Fibroblast of skin of scalp (primary cell): ENCODE measurements at places on chromosomes 7 and 10.

- no peak for DNase-seq
Observed at GRCh38 chr10:76108563-76109359, 677.3 kb downstream of the LRMDA start.

DNA sequence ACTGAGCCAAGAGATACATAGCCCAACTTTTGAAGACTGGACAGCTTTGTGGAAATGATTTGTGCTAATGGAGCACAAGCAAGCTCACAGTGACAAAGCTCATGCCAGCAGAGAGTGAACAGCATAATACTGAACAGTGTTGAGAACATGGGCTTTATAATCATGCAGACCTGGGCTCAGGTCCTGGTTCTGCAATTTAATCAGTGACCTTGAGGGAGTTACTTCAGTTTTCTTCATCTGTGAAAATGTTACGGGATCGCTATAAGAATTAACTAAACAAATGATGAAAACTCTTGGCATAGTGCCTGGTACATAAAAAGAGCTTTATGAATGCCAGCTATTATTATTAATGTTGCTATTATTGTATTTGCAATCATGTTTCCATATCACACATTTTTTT lies 690.5 kb upstream of the LRRN3 start:
- DNase-seq: no peak

GRCh38 chr7:375321-375831 lies 85.4 kb downstream of the FOXL3 start:
- no peak for DNase-seq

DNA sequence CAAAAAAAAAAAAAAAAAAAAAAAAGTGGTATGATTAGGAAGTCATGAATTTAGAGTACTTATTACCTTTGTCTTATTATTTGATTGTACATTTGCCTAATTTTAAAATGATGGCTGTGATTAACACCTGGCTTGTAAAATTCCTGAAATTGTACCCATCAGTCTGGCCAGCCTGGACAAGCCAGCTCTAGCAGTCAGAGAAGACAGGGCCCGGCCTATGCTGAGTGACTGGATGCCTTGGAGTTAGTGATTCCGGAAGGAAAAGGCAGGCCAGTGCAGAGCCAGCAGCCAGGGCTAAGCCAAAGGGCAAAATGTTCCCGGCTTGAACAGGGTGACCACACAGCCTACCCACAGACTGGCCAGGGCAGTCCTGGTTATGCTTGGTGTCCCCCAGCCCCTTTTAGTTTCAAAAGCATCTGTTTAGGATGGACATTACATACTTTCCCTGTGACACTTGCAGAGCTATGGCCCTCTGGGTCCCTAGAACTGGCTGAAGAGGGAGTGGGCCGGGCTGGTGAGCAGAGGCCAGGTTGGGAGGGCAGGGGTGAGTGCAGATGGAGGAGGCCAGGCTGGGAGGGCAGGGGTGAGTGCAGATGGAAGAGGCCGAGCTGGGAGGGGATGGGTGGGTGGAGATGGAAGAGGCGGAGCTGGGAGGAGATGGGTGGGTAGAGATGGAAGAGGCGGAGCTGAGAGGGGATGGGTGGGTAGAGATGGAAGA lies 61.7 kb downstream of the PROSER2 start:
- DNase-seq: no peak

- no peak for DNase-seq
Observed at GRCh38 chr7:102268635-102269034, 18.0 kb upstream of the SH2B2 start.

DNA sequence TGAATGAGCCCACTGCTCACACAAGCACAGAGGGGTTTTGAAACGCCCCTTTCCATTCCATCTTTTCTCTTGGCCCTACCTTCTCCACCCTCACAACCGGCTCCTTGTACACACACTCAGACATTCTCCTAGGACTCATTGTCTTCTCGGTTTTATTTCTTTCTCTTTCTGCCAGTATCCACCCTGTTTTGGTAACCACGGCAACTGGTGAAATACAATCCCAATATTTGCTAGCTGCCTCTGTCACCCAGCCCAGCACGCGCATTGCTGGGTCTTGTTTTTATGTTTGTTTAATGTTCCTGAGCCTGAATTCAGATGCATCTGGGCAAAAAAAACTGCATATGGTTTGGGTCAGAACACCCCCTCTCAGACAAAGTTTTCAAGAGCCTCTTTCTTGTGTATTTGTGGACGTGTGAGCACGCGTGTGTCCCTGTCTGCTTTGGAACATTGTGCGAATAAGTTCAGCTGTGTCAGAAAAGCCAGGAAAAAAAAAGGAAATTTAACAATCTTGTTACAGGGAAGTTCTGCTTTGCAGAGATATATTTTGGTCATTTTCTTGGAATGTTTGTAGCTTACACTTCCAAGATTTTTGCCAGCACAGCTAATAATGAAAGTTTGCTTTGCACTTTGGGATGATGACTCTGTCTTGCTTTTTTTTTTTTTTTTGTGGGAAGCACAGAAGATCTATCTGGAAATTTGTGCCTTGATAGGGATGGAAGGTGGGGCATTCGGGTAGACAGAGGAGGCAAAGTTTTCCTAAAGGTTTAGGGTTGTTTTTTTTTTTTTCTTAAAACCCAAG lies 225.9 kb downstream of the TRIL start:
- DNase-seq: peak; percentile 65
